ENCODE measurements at places on chromosomes 12 and 14. TPM values are rescaled to one million over a fixed set of nuclear protein-coding genes. Genes with fewer than 3 reads are reported as not detected.

DNA sequence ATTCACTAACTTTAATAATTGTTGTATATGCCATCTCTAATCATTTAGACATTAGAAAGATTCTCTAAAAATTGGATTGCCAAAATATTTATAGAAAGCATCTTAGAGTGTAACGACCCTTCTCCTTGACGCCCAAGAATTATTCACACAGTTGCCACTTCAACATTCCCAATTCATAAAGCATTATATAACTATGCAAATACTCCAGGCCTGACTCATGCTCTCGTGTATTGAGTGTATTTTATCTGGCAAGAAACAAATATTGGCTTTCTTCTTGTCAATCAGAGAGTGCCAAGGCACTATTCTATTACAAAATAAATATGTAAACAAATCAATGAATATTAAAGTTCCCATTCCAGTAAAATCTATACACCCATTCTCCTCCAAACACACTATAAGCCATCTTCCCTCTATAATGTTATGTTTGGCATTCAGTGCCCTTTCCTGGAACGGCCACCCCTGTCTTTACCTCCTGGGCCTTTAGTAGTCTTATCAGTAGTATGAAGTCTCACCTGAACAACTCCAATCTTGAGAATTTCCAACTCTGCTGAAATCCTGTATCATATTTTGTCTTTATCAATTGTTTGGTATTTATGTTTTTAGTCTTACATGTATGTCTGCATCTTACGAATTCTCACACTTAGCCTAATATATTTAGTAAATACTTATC lies 182.6 kb downstream of the PIK3C2G start:
- DNase-seq = peak; percentile 48

- peak; percentile 69 for DNase-seq
Measured at GRCh38 chr14:67653651-67654280, 20.7 kb downstream of the VTI1B start.

GRCh38 chr12:109902891-109903418 lies 2.9 kb downstream of the TCHP start:
- DNase-seq = no peak

DNA sequence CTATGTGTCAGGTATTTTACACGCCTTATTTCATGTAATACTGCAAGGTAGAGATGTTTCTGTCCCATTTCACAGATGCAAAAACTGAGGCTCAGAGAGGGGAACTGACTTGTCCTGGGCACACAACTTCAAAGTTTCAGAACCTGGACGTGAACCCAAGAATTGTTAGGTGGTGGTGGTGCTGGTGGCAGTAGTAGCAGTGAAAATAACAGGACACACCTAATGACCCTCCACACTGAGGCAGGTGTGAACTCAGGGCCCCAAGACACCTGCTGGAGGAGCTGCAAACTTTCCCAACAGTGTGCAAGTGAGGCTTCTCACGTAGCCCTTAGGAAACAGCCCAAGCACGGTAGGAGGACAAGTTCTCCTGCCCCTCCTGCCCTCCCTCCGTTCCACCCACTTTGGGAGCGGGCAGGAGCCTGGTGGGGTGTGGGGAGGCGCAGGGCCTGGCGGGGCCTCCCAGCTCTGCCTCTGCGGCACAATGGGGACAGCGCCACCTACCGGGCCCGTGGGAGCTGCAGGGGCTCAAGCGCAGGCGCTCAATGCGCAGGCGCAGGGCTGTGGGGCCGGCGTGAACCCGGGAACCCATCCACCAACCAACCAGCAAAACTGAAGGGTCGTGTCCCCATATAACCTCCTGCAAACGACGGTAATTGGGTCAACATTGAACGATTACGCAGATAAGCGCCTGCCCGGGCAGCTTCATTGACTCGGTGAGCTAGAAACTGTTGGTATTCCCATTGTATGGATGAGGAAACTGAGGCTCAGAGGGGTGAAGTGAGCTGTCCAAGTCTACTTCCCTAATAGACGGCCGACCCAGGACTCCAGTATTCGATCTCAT lies 12.0 kb upstream of the TRPV4 start:
- DNase-seq = peak; percentile 88

KHNYN gene
- total RNA-seq = 57.5 TPM

All from GM23248 (cell line).